ENCODE measurements at places on chromosomes 11 and 22.

GRCh38 chr11:15185021-15185420 lies 70.3 kb downstream of the INSC start:
- no peak for DNase-seq

DNA sequence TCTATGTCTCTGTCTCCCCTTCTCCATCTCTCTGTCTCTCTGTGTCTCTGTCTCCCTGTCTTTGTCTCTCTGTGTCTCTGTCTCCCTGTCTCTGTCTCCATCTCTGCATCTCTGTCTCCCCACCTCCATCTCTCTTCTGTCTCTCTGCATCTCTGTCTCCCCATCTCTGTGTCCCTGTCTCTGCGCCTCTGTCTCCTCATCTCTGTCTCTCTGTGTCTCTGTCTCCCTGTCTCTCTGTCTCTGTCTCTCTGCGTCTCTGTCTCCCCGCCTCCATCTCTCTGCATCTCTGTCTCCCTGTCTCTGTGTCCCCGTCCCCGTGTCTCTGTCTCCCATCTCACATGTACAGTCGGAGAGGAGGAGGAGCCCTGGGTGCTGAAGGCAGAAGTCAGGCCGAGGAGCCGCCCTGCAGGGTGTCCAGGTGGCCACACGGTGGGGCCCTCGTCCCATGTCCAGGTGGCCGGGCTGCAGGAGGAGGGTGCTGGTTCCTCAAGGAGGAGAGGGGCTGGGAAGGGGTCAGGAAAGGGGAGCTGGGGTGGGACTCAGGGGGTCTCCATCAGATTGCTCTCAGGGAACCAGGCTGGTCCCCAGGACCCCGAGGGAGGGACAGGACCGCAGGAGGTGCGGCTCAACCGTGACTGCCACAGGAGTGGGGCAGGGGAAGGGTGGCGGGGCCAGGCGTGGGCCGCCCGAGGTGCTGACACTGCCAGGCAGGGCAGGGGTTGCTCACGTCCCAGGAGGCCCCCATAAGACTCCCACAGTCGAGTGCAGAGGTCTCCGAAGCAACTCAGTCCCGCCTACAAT lies 25.6 kb upstream of the TH start:
- no peak for DNase-seq

- DNase-seq, result no peak
Observed at GRCh38 chr11:125211191-125211947, 46.8 kb downstream of the PKNOX2 start.

DNA sequence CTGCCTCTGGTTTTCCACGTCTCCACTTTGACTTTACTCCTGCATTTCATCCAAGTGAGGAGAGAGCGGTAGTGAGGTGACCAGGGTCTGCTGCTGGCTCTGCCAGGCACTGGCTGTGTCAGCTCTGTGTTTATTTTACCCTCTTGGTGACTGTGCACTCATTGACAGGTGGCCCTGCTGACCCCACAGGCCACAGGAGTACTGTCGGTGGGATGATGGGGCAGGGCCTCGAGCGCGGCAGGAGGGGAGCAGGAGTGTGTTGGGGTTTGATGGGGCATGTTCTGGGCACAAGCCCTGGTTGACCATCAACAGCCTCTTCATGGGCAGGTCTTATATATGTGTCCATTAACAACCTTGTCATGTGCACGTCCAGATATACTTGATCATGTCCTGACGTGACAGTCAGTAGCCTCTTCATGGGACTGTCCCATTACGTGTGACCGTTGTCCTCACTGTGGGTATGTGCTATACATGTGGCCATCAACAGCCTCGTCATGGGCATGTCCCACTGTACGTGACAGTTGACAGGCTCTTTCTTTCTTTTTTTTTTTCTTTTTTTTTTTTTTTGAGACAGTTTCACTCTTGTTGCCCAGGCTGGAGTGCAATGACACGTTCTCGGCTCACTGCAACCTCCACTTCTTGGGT lies 31.4 kb upstream of the ACR start:
- no peak for DNase-seq

DNA sequence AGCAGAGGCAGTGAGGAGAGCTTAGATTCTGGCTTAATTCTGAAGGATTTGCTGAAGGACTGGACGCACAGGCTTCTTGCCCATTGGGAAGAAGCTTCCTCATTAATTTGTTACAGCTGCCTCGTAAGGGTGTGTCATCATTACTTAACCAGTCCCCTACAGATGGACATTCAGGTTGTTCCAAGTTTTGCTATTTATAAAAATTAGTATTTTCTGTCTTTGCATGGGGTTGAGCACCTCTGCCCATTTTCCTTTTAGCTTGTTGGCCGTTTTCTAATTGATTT lies 38.1 kb downstream of the CAPN1 start:
- no peak for DNase-seq

DNA sequence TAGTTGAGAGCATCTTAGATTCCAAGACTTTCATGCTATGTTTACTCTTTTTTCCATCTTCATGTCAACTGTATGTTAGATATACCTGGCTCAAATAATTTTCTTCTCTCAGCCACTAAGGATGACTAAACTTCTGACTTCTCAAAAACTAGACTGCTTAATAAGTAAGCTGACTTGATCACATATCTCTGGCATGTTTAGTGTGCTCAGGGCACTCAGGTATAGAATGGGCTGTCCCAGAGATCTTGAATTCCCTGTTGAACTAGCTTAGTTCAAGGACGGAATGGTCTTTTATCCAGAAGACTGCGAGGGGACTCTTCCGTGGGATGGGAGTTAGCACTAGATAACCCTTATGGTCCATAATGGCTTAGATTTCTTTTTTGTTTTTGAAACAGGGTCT lies 13.0 kb downstream of the NEU3 start:
- DNase-seq, result no peak

DNA sequence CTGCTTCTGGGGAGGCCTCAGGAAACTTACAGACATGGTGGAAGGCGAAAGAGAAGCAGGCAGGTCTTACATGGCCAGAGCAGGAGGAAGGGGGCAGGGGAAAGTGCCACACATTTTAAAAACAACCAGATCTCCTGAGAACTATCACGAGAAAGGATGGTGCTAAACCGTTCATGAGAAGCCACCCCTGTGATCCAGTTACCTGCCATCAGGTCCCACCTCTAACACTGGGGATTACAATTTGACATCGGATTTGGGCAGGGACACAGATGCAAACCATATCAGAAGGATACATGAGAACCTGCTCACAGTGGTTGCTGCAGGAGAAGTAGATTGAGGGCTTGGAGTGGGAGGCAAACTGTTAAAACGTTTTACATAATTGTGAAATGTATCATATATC lies 152.2 kb downstream of the ADAMTS15 start:
- no peak for DNase-seq

- no peak for DNase-seq
Observed at GRCh38 chr22:40606306-40606705, 30.2 kb downstream of the MRTFA start.

GRCh38 chr11:61194169-61194671 lies 9.1 kb upstream of the PGA3 start:
- DNase-seq, result no peak

- DNase-seq, result no peak
Observed at GRCh38 chr11:10454878-10455631, at the start of gene AMPD3. Gene AMPD3, plus strand, starts transcription at chr11:10455264. Its CDS starts 6,256 bp downstream, at chr11:10461520.

DNA sequence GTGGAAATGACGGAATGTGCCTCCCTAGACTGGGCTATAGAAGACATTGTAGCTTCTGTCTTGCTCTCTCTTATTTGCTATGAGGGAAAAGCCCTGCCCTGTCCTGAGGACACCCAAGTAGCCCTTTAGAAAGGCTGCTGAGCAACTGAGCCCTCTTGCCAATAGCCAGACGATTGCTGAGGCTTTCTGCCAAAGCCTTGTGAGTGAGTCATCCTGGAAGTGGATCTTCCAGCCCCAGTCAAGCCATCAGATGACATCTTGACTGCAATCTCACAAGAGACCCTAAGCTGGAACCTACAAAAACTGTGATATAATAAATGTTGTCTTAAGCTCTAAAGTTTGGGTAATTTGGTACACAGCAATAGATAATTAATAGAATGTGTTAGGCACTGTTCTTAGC lies 3.9 kb upstream of the TRAF6 start:
- no peak for DNase-seq

GRCh38 chr11:77542296-77542695 lies 47.5 kb upstream of the AQP11 start:
- no peak for DNase-seq

DNA sequence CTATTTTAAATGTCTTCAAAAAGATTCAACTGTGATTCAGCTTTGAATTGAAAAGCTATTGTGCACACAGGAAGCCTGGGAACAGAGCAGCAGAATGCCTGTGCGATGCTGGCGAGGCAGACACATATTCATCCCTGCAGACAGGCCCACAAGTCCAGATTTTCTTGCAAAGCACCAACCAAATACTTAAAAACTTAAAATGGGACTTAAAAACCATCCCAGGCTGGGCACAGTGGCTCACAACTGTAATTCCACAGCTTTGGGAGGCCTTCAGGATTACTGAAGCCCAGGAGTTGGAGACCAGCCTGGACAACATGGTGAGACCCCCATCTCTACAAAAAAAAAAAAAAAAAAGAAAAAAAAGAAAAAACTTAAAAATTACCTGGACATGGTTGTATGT lies 122.6 kb upstream of the SERPIND1 start:
- no peak for DNase-seq

- no peak for DNase-seq
Observed at GRCh38 chr11:14645985-14646900, 2.6 kb downstream of the PDE3B start.

DNA sequence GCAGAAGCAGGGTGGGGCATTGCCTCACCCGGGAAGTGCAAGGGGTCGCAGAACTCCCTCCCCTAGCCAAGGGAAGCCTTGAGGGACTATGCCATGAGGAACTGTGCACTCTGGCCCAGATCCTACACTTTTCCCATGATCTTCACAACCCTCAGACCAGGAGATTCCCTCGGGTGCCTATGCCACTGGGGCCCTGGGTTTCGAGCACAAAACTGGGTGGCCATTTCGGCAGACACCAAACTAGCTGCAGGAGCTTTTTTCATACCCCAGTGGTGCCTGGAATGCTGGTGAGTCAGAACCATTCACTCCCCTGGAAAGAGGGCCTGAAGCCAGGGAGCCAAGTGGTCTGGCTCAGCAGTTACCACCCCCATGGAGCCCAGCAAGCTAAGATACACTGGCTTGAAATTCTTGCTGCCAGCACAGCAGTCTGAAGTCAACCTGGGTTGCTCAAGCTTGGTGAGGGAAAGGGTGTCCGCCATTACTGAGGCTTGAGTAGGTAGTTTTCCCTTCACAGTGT lies 573.7 kb upstream of the ANO3 start:
- DNase-seq, result no peak

DNA sequence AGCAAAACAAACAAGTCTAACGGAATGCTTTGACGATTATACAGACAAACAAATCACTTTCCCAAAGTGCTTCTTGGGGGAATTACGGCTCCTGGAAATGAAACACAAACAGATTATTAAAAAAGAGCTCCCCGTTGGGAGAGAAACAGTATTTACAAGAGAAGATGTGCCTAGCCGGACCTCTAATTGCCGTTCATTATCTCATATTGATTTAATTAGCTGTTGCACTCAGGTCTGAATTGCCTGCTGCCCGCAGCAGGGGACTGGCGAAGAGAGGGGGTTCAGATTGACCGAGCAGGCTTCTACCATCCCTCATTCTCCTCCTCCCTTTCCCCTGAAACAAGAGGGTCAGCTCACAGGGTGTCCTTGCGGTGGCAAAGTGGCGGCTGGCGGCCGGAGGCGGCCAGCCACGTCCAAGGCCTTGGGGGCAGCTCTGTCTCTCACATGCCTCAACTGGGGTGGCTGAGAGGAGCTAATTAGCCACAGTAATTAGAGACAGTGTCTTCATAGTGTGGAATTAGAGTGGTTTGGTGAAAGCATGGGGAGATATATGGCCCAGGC lies 295.1 kb downstream of the MIAT start:
- no peak for DNase-seq

DNA sequence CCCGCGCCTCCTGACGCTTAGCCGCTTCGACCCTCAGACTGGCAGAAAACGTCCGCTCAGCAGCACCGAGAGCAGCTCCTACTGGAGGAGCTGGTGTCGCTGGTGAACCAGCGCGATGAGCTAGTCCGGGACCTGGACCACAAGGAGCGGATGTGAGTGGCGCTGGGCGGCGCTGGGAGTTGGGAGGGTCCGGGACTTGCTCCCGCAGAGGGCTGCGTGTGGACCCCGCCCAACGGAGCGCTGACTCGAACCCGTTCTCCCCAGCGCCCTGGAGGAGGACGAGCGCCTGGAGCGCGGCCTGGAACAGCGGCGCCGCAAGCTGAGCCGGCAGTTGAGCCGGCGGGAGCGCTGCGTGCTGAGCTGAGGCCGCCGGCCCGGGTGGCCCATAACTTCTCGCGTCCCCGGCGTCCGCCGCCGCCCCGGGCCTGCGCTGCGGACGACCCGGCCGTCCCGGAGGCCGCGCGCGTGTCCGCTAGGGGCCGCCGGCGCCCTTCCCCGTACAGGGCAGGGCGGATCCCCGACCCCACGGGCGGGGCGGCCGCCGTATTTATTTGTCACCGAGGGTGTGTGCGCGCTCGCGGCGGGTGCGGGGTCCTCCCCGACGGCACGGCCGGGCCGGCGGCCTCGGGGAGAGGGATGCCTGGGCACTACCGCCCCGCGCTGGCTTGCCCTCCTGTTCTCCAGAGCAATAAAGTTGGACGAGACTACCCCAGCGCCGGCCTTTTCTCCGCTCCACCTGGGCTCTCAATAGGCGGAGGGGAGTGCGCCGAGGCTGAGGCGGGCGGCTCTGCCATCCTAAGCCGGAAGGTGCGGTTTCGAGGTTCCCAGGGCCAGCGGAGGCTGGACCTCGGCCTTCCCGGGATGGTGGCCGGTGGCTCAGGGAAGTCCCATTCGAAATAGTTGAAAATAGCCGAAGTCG lies 3.4 kb downstream of the KCNK7 start:
- no peak for DNase-seq

DNA sequence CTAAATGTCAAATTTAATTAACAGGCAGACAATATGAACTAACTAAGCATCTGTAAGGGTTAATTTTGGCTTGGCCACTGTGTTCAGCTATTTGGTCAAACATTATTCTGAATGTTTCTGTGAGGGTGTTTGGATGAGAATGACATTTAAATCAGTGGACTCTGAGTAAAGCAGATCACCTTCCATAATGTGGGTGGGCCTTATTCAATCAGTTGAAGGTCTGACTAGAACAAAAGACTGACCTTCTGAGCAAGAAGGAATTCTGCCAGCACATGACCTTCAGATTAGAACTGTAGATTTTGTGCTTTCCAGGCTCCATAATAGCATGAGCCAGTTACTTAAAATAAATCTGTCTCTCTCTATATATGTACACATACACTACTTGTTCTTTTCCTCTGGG lies 12.0 kb upstream of the EED start:
- DNase-seq, result no peak

GRCh38 chr11:876545-876944 lies 33.9 kb downstream of the TSPAN4 start:
- no peak for DNase-seq
